ENCODE measurements at places on chromosomes 3 and 15.

DNA sequence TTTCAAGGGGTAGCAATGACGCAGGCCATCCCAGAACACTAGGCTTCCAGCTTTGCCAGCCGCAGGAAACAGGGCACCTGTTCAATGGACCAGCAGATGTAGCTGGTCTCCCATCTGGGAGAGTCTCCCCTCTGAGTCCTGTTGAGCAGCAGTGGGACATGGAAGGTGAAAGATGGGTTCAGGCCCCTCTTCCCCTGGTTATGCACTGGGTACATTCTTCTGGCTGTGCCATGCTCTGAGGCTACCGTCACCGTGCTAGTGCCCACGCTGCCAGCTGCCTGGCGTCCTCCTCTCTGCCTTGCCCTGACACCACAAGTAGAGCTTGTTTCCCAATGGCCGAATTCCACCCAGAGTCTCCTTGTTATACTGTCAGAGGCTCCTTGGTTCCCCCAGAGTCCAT is 63.1 kb downstream of the TLE3 start:
- DNase-seq: no peak

- no peak for DNase-seq
Observed at GRCh38 chr15:48777645-48778330, 33.1 kb downstream of the CEP152 start.

GRCh38 chr15:49919034-49919433 is 200.0 kb downstream of the ATP8B4 start:
- DNase-seq: no peak

DNA sequence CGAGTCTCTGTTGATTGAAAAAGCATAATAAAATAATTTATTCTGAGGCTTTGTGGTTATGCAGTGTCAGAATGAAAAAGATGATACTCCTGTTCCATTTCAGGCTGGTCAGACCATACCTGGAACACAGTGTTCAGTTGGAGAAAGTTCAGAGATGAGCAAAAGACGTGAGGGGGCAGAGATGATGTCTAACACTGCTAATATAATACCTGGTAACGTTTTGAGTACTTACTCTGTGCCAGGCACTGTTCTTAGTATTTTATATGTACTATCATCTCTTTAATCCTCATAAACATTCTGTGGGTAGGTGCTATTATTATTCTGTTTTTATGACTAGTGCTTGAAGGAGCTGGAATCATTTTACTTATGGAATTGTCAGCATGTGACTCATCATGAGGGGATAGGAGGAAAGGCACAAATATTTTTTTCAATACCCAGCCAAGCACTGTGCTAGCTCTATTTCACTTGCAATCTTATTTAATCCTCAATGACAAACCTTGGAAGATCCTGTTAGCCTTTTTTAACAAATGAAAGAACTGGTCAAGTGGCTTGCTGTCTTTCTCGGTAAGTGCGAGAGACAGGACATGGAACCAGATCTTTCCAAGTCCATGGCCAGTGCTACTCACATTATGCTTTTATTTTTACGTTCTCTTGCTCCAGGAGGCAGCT is 31.8 kb downstream of the IQGAP1 start:
- no peak for DNase-seq

DNA sequence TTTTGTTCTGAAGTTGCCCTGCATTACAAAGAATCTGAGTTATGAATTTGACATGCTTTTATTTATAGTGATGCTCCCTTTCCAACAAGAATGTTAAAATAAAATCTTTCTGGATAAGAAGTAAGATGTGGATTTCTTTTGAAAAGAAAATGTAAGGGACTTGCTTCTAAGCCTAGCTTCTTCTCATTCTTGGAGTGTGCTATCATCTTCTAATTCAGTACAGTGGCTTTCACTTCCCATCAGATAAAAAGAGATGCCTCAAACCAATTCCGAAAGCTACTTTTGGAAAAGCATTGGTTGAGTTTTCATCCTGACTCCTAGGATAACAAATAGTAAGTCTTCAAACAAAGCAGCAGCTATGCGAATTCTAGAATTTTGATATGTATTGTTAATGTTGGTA is 197.0 kb upstream of the ZPLD1 start:
- DNase-seq: no peak

- peak; percentile 64 for DNase-seq
Observed at GRCh38 chr15:85690561-85691231, 104.0 kb downstream of the KLHL25 start.

DNA sequence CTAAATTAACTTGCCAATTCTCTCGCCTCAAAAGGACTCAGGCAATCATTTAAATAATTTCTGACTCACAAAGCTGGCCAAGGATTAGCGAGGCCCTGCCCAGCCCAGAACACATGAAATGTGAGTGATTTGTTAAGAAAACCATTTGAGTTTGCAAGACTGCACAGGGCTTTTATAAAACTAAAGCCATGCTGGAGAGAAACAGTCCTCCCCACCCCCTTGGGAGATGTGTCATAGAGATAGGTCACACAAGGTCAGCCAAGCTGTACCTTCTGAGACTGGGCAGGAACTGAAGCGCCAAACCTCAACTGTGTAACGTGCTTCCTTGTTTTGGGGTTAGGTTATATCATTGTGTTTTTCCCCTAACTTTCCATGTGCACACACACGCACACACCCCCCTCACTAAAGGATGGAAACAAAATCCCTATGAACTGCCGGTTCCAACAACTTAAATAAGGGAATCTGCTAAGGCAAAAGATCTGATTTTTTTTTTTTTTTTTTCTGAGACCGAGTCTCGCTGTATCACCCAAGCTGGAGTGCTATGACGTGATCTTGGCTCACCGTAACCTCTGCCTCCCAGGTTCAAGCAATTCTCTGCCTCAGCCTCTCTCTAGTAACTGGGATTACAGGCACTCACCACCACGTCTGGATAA is 8.1 kb downstream of the SPATA12 start:
- DNase-seq: peak; percentile 80

DNA sequence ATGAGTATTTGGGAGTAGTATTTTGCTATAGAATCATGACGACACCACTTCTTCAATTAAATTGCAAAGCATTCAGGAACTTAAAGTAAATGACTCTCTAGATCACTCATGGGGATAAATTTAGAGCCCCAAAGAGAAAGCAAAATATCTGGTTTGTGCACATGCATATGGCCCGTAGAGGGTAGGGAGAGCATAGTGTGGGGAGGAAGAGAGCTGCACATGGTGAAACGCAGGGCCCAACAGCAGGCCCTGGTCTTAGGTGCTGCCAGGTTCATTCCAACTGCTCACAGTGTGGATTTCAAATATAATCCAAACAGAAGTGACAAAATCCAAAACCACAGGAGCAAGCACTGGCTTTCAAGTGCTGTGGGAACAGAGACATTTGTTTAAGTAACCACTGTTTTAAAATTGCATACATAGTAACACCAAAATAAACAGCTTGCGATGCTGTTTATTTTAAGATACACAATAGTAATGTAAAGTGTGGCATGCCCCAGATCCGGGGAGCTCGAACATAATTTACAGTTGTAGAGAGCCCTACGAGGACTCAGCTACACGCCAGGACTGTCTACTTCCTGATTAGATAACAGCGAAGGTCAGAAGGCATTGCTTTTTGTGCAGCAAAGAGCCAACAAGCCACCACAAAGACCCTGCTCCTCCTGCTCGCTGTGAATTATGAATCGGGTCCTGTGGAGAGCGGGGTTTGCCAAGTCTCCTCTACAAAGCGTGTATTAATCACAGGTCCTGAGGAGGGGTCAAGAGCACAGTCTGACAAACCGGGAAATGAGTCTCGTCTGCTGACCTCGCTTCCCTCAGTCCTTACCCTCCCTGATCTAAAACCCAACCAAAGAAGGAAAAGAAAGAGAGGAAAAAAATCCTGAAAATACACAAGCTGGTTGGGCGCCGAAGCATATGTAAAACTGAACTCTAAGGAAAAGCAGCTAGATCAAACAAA is 80.6 kb downstream of the MEIS2 start:
- no peak for DNase-seq

- no peak for DNase-seq
Observed at GRCh38 chr3:16286161-16286560, 21.1 kb downstream of the OXNAD1 start.

GRCh38 chr3:58691997-58692396 is 25.4 kb upstream of the FAM3D start:
- DNase-seq: peak; percentile 13

DNA sequence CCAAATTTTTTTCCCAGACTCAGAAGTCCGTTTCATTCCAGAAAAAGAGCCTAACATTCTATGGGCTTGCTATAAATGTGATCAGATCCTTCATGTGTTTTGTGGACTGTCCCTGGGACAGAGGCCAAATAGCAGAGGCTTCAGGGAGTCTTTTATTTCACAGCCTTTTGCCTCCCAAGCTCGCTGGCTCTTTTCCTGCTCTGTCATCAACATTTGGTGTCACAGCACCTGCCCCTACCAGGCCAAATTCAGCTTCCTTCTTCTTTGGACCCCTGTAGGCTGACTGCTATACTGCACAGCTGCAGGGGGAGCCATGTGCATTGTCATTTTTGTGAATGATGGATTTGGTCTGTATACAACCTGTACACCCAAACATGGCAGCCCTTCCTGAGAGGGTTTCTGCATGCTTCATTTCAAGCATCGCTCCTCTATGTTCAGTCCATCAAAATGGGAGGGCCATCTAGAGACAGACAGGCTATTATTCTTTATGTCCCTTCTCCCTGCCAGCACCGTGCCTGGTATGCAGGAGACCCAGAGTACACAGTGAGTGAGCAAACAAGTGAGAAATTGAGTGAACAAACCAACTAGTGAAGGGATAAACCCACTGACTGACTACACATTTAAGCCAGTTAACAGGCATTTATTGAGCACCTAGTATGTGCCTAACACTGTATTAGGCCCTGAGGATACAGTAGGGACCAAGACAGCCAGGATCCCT is 17.9 kb upstream of the RPP14 start:
- DNase-seq: peak; percentile 39

DNA sequence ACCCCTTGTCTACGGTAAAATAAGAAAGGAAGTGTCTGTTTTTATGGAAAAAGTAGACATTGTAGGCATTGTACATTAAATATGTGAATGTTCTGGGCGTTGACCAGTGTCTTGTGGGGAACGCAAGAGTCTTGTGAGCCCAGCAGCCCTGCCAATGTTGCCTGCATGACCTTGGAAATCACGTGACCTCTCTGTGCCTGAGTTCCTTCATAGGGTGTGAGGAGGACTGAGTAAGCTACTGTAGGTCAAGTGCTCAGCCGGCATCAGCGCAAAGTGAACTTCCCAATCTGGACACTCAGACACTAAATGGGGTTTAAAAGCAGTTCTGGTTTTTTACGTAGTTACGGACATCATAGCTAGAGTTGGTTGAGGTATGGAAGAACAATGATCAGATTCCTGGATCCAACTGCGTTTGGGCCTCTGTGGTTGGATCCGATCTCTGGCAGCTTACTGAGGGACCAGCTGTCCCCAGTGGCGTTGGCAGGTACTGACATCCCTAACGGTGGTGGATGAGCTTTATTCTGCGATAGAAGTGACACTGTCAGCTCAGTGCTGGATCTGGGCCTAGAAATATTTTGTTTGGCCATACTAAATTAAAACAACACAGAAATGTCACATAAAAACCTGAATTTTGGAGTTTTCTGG is 63.8 kb downstream of the SPSB4 start:
- DNase-seq: peak; percentile 31

- DNase-seq: peak; percentile 62
Observed at GRCh38 chr15:31013863-31014607, 22.6 kb upstream of the MTMR10 start.

Data from NAMALWA (cell line).